ENCODE measurements at places on chromosomes 2 and 18. TPM values are rescaled to one million over a fixed set of nuclear protein-coding genes. Genes with fewer than 3 reads are reported as not detected.

KIDINS220 gene
- total RNA-seq, result 109 TPM

ALPI gene
- not detected for total RNA-seq

PSME4 gene
- 126 TPM for total RNA-seq

NT5DC4 gene
- total RNA-seq, result not detected

DSG4 gene
- total RNA-seq, result not detected

IL1B gene
- total RNA-seq, result not detected

ASPRV1 gene
- 0.54 TPM for total RNA-seq

Measured in articular chondrocyte of knee joint (primary cell).